ENCODE measurements at places on chromosomes 12 and 14.

GRCh38 chr14:21940887-21941856, 267.6 kb upstream of the OR4E1 start:
- no peak for DNase-seq

DNA sequence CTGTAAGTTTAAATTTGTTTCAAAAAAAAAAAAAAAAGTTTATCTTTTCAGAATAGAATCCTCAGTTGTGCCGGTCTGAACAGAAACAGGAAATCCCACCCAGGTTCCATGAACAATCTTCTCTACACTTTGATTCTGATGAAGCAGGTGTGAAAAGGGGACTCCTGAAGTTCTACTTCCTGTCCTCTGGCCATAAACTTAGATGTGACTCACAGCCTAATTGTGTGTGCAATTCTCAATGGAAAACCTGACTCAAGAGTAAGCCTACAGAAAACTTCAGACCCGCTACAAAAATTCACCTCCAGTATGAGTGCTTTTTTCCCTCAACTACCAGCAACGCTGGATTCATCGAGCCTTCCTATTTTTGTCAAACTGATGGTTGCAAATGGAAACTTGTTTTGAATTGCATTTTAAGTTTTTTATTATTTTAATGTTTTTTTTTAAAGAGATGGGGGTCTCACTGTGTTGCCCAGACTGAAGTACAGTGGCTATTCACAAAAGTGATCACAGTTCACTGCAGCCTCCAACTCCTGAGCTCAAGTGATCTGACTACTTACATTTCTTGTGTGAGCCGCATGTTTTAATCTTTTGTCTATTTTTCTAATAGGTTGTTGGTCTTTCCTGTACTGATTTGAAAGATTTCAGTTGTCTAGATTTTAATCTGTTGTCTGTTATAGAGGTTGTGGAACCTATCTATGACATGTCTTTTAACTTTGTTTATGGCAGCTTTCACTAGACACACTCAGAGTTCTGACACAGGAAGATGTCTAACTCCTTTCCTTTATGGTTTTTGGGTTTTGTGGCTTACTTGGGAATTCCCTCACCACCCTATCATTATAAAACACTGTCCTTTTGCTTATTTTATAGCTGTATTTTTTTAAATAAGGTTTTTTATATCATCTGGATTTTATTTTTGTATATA, 37.6 kb downstream of the ATG14 start:
- no peak for DNase-seq

GRCh38 chr12:19880076-19880475, 440.8 kb downstream of the AEBP2 start:
- DNase-seq, result no peak

GRCh38 chr14:95664066-95664465, 22.2 kb upstream of the TCL1B start:
- DNase-seq, result no peak

GRCh38 chr12:6404390-6404789, 20.4 kb downstream of the LTBR start:
- DNase-seq, result no peak

GRCh38 chr12:127636882-127637281, 630.1 kb upstream of the TMEM132C start:
- no peak for DNase-seq

DNA sequence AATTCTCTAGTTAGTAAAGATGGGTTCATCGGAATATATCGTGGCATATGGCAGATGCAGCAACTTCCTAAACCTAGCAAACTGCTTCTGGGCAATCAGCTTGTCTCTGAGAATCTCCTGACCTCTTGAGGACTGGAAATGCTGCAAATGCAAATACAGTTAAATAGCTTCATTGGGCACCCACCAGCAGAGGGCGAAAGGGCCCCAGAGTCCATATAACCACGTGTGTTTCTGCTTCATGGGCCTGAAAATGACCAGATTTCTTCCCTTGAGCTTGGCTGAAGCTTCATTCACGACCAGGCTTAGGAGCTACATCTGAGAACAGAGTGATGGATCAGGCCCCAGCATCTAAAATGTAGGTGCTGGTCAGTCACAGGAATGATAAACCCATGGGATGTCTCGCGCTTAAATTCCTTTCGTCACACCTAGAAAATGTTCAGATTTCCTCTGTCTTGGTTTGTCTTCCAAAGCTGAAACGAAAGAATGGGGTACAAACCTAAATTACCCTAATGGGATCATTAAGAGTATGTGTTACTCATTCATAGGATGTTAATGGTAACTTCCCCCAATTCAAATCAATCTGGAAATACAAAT, 1482.5 kb upstream of the TMEM132C start:
- DNase-seq, result peak; percentile 72
